ENCODE measurements at places on chromosomes 13 and 19.

GRCh38 chr19:47350630-47351029, 1.5 kb downstream of the DHX34 start:
- no peak for DNase-seq

DNA sequence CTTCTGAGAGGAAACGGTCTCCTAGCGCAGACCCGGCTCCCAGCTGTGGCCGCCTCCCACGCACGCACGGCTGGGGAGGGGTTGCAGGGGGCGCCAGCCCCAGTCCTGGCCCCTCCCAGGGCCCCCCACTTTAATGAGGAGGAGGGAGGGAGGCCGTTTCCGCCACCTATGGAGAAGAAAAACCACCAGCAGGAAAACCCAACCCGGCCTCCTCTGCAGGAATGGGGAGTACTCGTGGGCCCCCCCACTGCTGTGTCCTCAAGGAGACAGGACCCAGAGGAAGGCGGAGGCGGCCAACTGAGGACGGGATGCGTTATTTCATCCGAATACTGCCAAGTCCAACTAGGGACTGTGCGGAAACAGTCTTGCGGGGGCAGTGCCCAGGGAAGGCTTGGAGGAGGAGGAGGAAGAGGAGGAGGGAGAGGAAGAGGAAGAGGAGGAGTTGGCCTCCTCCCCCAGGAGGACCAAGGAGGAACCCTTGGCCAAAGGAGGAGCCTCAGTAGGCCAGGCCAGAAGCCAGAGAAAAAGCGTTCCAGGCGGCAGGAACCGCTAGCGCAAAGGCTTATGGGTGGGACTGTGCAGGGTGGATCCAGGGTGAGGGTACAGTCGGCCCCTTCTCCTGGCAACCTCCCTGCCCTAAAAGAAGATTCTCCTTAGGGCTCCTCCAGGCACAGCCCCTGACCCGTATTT, 3.9 kb upstream of the SSBP4 start:
- no peak for DNase-seq

DNA sequence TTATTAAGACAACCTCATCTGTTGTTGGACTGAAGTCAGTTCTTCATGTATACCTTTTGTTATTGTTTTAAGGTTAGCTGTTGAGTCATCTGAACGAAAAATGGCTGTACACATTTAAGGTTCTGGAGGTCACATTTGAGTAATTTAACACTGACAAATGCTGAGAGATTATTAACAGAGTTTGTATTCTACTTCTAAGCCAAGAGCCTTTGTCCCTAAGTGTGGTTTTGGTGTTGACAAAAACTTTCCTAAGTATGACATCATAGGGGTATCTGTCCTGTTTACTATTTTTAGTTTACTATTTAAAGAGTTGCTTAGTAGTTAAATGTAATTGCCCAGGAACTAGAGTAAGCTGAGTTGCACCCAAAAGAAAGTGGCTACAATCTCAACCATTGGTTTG, 71.9 kb downstream of the CDK8 start:
- peak; percentile 2 for DNase-seq

GRCh38 chr19:1252221-1252820, 3.9 kb downstream of the MIDN start:
- DNase-seq = peak; percentile 81

GRCh38 chr19:18377026-18377425, 8.9 kb upstream of the GDF15 start:
- peak; percentile 76 for DNase-seq

- DNase-seq = peak; percentile 59
Measured at GRCh38 chr13:66659701-66660467, 570.3 kb downstream of the PCDH9 start.

- no peak for DNase-seq
Measured at GRCh38 chr13:27510082-27510481, 59.7 kb upstream of the MTIF3 start.

DNA sequence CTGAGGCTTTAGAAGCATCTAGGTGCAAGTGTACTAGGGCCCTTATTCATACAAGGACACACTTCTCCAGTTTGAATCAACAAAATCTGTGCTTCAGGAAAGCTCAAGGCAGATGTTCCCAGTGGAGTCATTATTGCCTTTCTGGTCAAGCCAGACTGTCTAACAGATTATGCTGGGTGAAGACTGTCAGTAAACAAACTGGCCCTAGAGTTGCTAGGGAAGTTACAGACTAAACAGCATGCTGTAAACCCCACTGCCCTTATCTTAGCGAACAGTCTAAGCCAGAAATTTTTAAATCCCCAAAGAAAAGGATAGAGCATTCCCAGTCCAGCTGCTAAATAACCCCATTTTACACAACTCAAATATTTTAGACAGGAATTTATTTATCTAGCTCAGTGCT, 1701.3 kb upstream of the PRR20A start:
- DNase-seq = no peak

- peak; percentile 17 for DNase-seq
Measured at GRCh38 chr13:77168237-77168636, 141.3 kb upstream of the FBXL3 start.

DNA sequence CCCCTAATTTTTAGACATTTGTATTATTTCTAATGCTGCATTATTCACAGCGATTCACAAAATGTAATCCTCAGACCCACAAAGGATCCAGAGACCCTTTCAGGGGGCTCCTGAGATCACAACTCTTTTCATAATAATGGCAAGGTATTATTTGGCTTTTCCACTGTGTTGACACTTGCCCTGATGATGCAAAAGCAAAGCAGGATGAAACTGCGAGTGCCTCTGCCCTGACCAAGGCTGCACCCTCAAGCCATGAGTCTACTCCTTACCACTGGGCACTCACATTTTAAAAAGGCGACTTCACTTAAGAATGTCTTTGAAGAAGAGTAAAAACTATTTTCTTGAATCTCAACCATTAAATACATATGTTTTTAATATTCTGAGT, 11.4 kb downstream of the ELF1 start:
- peak; percentile 24 for DNase-seq

DNA sequence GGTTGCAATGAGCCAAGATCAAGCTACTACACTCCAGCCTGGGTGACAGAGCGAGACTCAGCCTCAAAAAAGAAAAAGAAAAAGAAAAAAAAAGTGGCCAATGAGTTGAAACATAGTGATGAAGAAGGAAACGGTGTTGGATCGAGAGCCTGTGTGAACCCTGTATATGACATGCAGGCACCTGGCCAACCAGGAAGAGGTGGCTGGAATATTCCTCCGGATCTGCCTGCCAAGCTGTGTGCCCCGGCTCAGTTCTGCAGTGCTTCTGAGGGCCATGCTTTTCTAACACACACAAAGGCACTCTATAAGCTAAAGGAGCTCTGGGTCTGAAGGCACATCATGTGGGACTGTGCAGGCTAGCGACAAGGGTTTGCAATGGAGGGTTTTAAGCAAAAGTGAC, 3.7 kb upstream of the ZNF444 start:
- DNase-seq = peak; percentile 10

DNA sequence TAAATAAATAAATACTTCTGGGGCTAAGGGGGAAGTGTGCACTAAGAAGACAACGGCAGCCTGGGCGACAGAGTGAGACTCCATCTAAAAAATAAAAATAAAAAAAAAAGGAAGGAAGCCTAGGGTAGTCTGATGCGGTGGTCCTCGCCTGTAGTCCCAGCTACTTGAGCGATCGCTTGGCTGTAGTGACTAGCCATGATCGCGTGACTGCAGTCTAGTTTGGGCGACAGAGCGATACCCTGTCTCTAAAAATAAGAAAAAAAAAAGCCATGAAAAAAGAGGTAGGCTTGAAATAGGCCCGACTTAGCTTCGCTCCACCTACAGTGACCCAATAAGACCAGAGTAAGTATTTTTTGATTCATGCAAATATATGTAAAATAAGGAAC, 661 bp upstream of the BABAM1 start:
- no peak for DNase-seq

GRCh38 chr19:23787106-23787505, 28.4 kb upstream of the ZNF681 start:
- DNase-seq = peak; percentile 61

GRCh38 chr19:18900700-18901481, 4.9 kb upstream of the CERS1 start:
- DNase-seq = peak; percentile 22

DNA sequence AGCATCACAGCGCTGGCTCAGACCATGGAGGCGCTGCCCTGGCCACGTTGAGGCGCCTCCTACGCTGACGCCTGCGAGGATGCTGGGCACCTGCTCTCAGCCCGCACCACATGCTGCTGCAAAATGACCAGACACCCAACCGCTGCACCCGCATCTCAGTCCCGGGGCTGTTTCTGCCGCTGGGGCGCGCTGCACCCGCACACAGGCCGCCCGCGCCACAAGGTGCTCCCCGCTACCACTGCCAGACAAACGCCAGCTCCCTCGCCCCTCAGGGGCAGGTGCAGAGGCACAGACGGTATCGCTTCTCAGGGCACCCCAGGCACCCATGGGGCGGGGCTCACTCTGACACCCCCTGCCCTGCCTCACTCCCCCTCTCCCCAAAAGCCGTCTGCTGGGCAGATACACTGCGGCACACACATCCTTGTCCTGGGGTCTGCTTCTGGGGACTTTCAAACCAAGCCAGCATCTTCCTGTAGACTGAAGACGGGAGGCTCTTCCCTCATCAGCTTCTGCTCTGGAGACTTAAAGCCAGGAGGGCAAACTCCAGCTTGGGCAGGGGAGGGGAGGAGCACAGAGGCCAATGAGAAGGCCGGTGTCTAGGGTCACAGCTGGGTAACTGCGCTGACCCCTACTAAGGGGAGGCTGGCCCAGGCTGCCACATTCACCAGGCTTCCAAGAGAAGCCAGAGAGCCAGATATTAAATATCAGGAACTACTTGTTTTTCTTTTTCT, 16.3 kb downstream of the CHERP start:
- no peak for DNase-seq

GRCh38 chr13:69168436-69168835, 939.2 kb upstream of the ATXN8OS start:
- no peak for DNase-seq

DNA sequence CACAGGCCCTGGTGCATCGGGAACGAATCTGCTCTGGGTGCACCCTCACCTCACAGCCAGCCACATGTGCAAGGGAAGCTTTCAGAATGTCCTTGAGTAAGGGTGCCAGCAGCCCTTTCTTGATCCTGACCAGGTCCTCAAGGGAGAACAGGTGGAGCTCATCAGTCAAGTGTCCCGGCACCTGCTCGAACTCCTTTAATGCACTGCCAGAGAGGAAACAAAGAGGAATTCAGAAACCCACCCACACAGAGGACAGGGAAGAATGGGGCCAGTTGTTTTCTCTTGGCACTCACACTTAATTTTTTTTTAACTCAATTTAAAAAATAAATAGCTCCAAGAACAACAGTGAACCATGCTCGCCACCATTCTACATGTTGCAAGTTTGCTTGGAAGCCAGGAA, 41.7 kb downstream of the RUBCNL start:
- no peak for DNase-seq

DNA sequence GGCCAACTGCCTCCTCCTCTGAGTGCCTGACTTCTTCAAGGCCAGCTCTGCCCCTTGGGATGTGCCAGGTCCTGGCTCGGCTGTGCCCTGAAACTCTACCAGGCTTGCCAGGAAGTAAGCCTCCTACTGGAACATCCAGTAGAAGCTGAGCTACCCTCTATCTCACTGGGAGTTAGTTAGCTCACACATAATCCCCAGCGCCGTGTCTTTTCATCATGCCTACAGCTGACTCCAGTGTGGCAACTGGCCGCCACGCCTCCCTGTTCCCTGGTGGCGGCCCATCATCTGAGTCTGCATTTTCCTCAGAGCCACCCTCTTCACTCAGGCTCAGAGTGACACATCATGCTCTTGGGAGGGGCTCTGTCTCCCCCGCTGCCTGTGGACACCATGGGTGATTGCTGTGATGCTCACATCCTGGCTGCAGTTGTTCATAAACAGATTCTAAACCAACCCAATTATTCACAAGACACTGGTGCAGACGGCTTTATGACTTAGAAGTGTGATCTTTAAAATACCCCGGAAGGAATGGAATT, 131.9 kb upstream of the IRS2 start:
- no peak for DNase-seq

- no peak for DNase-seq
Measured at GRCh38 chr13:90205081-90205480, 1142.4 kb upstream of the MIR17HG start.

DNA sequence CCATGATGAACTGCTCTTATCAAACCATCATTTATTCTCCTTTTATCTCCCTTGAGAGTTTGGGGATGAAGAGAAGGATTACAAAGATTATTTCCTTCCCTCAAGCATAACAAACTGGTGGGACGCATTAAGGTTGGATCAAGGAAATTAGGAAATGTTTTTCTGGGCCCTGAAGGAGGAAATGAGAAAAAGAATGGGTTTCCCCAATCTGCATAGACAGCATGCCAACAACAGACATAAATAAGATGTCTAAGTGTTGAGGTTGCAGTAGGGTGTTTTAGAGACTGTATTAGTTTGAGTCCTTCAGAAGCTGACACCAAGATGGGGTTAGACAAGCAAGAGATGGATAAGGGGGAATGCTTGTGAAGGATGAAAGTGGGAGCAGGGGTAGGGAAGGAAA, 7.3 kb downstream of the EPSTI1 start:
- DNase-seq = no peak

GRCh38 chr19:29625186-29625651, 19.1 kb downstream of the POP4 start:
- DNase-seq = no peak

- peak; percentile 26 for DNase-seq
Measured at GRCh38 chr19:53102756-53103233, 427 bp downstream of the ZNF160 start.

DNA sequence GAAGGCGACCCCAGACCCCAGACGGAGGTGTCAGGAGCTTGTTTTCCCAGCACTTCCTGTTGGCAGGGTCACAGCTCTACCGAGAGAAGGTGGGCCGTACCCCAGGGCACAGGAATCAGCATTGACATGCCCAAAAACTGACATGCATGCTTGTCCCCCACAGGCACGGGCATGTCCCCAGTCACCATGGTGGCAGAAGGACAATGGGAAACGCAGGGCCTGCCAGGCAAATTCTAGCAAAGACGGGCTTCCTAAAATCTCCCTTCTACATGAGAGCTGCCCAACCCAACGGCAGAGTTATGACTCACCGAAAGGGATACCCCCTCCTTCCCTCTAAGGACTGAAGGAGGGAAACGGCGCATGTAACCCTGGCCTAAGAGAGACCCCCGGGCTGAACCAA, 18.5 kb downstream of the TSHZ3 start:
- DNase-seq = no peak

GRCh38 chr19:46179076-46179759, 31.2 kb downstream of the IGFL2 start:
- no peak for DNase-seq

GRCh38 chr13:22454586-22454985, 726.2 kb upstream of the SGCG start:
- DNase-seq = no peak

GRCh38 chr13:95222733-95223018, 78.6 kb downstream of the ABCC4 start:
- no peak for DNase-seq

DNA sequence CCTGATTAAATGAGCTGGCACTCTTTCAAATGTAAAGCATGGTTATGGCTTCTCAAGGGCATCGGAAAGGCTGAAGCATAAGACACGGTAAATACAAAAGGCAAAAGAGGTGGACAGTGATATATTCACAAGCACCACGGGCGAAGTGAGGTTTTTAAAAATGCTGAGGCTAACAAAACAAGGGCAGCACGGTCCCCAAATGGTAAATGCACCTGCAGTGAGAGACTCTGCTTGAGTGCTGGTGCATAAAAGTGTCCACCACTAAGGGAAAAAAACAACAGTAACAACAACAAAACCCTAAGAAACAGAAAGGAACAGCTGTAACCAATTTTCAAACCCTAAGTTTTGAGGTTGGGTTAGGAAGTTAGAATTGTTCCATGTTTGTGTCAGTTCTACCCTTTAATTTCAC, 234.9 kb downstream of the PCDH9 start:
- DNase-seq = no peak

Data from PC-3 (cell line).